Brain microvascular endothelial cell (primary cell): ENCODE measurements at places on chromosomes 4 and X.

GRCh38 chr4:15833801-15834200 lies 55.7 kb downstream of the CD38 start:
- DNase-seq, result no peak

DNA sequence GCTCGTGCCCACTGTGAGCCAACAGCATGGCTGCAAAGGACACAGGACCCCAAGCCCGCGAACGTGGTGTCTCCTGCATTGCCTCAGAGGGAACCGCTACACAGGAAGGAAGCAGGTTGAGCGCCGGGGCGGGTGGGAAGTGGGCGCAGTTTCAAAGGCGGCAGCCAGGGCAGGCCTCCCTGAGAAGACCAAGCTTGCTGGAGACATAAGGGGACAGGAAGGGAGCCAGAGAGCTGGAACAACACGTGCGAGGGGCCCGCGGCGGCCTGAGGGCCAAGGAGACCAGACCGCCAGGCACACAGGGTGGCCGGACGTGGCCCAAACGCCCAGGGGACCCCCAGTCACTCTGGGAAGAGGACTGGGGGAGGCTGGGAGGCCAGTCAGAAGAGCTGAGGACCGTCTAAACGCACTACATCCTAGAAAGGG lies 32.0 kb downstream of the CTBP1 start:
- DNase-seq, result no peak

DNA sequence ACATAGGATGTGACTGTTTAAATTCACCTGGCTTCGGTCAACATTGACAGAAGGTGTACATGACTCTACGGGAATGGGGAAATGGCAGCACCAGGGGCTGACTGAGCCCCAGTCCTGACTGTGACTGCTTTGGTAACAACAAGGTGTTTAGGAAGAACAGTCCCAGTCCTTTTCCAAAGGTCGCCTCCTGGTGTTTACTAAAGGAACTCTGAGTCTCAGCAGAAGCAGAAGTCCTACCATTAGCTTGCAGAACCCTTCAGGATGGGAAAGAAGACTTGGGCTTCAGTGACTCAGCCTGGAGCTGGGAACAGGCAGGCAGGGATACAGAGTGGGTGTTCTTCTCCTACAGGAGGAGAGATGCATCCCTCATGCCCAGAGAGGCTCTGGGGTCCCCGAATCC lies 103.3 kb downstream of the MGST2 start:
- DNase-seq, result no peak

- no peak for DNase-seq
Observed at GRCh38 chrX:106791495-106791894, 11.0 kb upstream of the TBC1D8B start.

DNA sequence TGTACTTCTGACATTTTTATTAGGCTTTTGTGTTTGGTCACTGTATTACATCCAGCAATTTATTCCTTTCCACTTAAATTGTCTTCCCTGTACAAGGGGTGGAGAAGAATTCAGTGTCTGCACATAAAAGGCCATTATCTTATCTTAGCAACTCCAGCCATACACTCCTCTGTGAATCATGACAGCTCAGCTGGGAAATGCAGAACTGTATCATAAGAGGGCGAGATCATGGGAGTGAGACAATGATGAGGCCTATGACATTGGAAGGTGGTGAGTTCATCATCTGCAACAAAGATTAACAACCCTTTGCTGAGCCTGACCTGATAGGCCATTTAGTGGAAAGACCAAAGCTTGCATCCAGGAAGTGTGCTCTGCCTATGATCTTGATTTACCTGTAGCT lies 33.3 kb downstream of the SLIT2 start:
- DNase-seq, result peak; percentile 85

DNA sequence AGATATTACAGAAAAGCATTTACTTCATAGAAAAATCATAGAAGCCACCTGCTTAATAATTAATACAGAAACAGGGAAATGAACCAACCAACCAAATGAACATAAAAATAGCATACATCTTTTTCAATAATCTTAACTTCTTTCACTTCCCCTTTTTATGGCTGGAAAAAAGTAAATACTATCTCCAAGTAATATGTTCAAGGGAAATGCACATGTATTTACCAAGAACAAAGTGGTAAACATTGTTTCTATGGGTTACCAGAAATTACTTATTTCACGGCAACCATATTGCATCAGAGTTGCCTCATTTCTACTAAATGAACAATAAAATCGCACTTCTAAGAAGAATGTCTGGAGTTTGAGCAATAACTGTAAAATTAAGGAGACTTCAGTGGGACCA lies 321.3 kb downstream of the TMA16 start:
- no peak for DNase-seq

DNA sequence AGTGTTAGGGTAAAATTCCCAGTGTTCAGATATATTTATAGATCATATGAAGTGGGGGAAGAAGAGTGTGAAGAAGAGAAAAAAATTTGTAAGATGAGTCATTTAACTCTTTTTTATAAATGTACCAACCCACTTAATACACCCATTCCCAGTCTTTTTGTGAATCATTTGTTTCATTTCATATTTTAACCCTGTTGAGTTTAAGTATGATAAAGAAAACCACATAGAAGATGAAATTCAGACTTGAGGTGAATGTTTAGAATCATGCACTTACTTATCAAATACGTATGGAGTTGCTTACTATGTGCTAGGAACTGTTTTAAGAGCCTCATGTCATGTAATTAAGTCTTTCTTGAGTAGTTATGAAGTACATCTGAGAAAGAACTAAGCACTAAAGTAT lies 56.6 kb upstream of the DAPP1 start:
- no peak for DNase-seq

GRCh38 chr4:74157154-74157553 lies 764 bp upstream of the MTHFD2L start:
- peak; percentile 45 for DNase-seq
